ENCODE measurements at places on chromosomes 12 and 14.

DNA sequence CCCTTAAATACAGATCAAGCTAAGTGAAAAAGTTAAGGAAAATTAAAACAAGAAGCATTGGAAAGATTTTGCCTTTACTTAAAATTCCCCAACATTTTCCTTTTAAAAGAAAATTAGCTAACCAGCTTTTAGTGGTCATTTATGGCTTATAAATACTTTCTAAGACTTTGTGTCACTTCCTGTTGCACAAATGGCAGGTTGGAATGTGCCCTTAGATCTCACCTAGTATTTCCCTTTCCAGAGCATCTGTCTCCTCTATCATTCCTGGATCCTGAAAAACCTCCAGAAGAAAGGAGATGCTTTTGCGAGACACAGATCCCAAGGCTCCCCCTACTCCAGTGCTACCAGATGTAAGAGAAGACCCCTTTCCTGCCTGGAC, 58.3 kb downstream of the ARF6 start:
- DNase-seq, result no peak

GRCh38 chr14:102194856-102195255, 55.2 kb downstream of the WDR20 start:
- no peak for DNase-seq

GRCh38 chr12:38664661-38665269, 240.6 kb downstream of the CPNE8 start:
- no peak for DNase-seq

DNA sequence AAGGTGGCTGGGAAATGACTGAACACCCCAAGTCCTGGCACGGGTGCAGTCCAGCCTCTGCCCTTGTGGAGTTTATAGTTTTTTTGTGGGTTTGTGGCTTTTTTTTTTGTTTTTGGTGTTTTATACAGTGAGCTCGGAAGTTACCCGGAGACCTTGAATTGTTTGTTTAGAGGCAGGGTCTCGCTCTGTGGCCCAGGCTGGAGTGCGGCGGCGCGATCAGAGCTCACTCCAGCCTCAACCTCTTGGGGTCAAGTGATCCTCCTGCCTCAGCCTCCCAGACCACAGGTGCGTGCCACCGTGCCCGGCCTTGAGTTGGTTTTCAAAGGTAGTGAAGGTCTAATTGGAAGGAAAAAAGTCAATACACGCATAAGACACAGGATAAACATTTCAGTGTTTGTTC, 879 bp upstream of the ANHX start:
- DNase-seq, result no peak

GRCh38 chr12:28925719-28926376, 223.2 kb upstream of the FAR2 start:
- DNase-seq, result no peak

DNA sequence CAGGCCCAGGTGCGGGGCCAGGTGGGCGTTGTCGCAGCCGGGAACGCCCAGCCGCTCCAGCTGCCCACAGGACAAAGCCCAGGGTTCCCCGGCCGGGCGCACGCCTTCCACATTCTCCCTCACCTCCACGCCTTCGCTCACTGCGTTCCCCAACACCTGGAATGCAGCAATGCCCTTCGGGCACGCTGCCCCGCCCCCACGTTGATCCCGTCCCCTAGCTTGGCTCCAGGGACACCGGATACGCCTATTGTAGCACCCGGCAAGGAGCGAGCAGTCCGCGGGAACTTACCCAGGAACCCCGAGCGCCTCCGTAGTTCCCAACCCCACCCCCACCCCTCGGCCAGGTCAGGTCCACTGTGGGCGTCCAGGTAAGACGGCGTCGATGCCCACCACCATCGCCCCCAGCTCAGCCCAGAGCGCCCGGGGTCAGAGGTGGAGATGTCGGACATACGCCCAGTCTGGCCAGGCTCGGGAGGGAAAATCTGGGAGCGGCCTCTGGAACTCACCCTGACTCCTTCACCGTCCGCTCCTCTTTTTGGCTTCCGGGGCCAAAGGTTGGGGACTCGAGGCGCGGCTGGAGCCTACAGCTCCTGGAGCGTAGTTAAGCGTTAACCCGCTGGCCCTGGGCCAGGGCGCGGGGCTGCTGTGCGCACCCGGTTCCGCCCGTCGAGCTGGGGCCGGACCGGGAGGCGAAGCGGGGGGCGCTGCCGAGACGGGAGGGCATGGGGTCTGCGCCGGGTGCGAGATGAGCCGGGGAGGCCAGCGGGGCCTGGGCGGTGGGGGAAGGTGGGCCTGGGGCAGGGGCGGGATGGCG, 594 bp upstream of the CEP170B start:
- no peak for DNase-seq

- DNase-seq, result no peak
Measured at GRCh38 chr12:13661005-13661887, 320.2 kb downstream of the GRIN2B start.

DNA sequence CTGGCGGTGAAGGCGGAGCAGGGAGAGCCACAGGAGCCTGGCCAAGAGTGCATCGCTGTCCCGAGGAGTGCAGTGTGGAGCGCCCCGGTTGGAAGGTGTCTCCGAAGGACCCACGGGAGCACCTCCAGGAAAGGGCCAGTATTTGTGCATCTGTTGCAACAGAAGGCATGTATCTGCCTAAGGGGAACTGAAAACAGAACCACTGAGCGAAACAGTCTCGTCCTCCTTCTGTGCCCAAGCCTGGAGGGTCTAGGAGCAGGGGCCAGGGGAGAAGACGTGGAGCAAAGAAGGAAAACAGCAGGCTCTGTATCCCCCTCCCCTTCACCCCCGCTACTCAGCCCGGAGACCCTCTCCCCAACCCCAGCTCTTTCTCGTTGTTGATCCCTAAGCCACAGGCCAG, 5.3 kb upstream of the LRRC10 start:
- no peak for DNase-seq

GRCh38 chr12:84843593-84844144, 68.9 kb downstream of the SLC6A15 start:
- no peak for DNase-seq

GRCh38 chr12:83664650-83665049, 977.9 kb downstream of the TMTC2 start:
- DNase-seq, result no peak

- no peak for DNase-seq
Measured at GRCh38 chr14:99523704-99524055, 42.5 kb downstream of the CCNK start.

DNA sequence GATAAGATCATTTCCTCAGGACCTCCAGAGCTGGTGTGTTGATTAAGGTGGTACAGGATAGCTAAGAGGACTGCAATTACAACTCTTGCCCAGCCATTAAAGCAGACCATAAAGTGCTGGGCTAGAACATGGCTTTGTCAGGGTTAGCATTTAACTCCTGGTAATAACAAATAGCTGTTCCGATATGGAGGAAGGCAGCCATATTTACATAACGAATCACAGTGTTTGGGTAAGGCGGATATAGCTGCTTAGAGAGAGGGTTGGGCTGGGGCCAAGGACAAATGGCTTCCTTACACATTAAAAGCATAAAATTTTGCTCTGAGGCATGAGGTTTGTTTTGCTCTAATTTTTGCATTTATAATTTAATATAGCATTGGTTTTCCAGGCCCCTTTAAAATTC, 297.7 kb upstream of the DDHD1 start:
- DNase-seq, result no peak

DNA sequence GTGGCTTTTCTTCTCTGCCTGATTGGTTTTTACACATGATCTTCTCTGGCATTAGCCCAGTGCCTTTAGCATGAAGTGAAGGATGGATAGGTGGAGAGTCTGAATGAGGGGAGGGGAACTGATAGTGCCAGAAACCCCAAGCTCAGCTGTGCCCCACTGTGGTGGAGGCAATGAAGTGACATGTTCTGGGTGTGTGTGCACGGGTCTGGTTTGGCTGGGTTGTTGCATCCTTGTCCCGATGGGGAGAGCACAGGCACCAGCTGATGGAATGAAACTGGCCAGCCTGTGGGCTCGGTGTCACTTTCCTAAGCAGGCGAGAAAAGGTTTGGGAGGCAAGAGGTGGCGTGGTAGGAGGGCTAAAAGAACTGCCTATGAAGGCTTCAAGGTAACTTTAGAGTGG, 65.3 kb downstream of the CACNA1C start:
- no peak for DNase-seq

DNA sequence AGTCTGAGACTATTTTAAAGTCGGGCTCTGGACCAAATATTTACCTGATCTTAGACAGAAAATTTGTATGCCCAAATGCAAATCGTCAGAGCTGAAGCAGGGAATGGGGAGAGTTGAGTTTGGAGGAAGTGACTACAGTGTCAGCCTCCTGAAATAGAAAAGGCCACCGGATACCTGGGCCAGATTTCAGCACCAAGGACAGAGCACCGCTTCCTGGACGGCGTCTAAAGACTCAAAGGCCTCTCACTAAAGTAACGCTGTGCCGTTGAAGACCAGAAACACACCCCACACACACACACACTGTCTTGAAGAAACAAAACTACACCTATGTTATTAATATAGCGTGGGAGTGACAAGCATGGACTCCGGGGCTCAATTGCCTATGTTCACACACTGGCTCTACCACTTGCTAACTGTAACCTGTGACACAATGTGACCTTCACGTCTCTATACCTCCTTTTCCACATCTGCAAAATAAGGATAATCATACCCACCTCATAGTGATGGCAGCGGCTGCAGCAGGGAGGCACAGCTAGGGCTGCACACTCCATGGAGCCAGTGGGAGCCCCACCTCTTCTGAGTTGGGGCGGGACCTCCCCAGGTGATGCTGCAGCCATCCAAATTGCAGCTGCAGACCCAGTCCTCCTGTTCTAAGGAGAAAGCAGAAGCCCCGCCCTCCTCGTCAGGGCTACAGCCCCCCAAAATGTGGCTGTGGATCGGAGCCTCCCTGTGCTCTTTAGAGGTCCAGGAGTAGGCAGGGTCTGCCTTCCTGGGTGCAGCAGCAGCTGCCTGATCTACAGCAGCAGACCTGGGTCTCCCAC, 35.6 kb downstream of the KRT76 start:
- peak; percentile 8 for DNase-seq

DNA sequence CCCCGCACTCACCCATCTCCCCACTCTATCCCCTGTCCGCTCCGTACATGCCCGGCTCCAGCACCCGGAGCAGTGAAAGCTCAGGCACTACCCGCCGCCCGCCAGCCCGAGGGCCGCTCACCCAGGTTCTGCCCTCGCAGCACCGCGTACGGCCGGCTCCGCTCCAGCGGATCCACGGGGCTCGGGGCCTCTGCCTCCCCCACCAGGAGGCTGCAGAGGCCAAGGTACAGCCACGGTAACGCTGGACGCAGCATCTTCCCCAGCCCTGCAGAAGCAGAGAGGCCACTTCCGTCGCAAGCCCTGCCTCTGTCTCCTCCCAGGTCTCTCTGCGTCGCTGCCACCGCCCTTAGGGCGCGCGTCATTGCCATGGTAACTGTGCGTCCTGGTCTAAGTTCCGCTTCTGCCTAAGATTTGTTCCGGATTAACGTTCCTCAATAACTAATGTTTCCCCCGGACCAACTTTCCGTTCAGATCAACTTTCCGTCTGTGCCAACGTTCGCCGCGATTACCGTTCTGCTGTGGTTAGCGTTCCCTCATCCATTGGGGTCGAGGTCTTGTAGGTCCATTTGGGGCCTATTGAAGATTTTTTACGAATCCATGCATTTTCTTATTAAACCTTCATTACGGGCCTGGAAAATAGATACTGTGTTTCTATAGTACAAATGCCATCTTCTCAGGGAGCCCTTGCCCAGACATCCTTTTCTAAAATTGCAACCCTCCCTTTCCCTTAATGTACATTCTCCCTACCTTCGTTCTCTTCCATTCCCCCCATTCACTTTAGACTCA, at the start of gene C12orf76:
TSS of gene C12orf76 (minus strand) at position 281 of the 786 bp plus-strand sequence. CDS start at position 254, 27 bp downstream.
- peak; percentile 73 for DNase-seq

DNA sequence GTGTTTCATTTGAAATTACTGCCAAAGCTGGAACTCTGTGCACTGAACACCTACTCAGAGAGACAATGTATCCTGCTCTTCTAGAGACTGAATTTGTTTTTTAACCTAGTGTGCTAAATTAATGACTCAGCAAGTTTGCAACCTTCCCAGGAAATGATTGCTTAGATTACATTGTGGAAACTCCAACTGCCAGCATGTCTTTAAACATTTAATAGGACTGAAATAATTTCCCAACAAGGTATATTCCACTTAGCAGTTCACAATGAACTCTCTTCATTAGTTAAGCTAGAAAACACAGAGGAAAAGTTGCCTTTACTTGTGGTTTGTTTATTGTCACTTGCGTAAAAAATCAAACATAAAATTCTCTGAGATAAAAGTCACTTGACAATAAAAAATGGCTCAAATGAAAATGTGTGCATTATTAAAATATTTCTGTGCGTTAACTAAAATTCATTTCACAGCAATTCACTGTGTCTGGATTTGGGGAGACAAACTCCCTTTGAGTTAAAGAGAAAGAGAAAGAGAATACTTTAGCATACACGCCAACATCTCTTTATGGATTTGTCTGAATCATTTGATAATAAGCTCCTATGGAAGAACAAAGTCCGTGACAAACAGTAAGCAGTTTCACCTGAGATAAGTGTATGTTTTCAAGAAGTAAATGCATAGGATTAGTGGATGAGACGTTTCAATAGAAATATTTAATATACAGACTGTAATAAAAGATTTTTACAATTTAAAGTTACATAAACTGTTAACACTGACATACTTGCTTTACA, 284.0 kb downstream of the PRKD1 start:
- no peak for DNase-seq

- DNase-seq, result no peak
Measured at GRCh38 chr14:90828642-90829487, 12.6 kb upstream of the TTC7B start.

- DNase-seq, result no peak
Measured at GRCh38 chr12:124248941-124249825, 45.7 kb upstream of the RFLNA start.

- DNase-seq, result no peak
Measured at GRCh38 chr14:22588526-22589095, 413 bp downstream of the DAD1 start.

DNA sequence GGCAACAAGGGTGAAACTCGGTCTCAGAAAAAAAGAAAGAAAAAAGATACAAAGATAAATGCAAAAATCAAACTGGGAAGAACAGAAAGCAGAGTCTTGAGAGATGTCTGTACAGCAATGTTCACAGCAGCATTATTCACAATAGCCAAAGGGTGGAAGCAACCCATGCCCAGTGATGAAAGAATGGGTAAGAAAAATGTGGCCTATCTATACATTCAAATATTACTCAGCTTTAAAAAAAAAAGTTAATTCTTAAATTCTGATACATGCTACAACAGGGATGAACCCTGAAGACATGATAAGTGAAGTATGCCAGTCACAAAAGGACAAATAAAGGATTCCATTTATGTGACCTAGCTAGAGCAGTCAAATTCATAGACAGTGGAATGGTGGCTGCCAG, 33.7 kb downstream of the SPPL3 start:
- no peak for DNase-seq

- DNase-seq, result no peak
Measured at GRCh38 chr12:119235197-119235751, 56.5 kb downstream of the HSPB8 start.
